Calu3 (cell line): ENCODE measurements at places on chromosomes 3 and 15. TPM values are rescaled to one million over a fixed set of nuclear protein-coding genes. Genes with fewer than 3 reads are reported as not detected.
A peak's percentile ranks its signal among the peaks of the same experiment; 100 is the strongest.

Gene RTP1
- not detected in 2 replicates for total RNA-seq

Gene ACTC1
- not detected in 2 replicates for total RNA-seq

Gene FEZF2
- not detected in 2 replicates for total RNA-seq

Gene FOXL2NB
- total RNA-seq: 0.35 and 0.51 TPM in 2 replicates

Gene CCR8
- total RNA-seq: not detected in 2 replicates

DNA sequence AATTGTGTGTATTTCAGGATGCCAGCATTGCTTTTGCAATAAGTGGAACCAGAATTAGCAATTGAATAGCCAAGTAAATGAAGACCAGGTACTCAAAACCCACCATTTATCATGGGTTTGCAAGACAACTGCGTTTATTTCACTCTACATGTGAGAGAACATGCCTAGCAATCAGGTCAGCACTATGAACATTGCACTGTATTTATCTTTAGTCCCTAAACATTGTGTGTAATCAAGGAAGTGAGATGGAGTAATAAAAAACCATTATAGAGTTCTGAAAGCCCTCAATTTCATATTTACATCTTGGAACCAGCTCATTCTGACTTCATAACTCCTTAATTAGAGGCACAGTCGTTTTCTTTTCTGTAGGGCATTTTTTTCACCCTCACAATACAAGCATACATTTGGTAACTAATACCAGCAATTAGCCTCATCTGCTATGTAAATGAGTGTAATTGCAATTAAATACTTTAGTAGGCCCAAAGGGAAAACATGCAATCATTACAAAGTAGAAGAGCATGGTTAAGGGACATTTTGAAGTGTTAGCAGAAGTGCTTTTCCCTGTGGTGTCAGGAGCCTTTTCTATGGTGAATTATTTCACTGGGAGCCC lies 153.1 kb upstream of the DPH6 start:
- no peak for DNase-seq
- no peaks in the 10 kb centered on the region for H3K4me1 ChIP-seq
- H3K27ac ChIP-seq: no peak overlapping the region
- H3K36me3 ChIP-seq: no peaks in the 10 kb centered on the region

DNA sequence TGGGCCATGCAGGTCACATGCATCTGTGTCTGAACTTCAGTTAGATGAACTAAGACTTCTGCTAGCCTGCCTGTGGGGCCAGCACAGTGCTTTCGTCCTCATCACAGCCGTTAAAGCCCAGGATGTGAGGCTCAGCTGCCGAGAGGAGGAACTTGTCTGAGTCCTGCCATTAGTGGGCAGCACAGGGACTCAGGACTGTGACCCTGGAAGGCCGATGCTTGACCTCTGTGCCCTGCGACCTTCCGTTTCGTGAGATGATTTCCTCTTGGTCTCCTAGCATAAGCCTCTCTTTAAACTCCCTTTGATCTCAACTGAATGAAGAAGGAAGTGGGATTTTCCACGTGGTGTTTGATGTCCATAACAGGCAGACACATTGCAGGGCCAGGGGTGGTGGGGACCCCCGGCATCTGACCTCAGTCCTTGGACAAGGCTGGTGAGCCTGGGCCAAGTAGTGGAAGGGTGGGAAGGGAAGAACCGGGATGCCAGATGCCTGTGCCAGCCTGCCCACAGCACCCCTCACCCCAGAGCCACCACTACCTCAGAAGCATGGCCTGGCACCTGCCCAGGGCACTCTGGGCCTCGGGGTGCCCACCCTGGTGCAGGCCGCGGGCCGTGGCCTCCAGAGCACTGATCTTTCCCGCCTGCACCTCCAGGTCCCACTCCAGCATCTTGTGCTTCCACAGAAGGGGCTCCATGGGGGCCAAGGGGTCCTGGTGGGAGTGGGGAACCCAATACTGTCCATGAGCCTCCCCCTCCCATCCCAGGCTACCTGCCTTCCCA lies 21.6 kb downstream of the PLA2G4B start:
- no peak overlapping the region for H3K27ac ChIP-seq
- H3K4me1 ChIP-seq: no peaks in the 10 kb centered on the region
- no peak overlapping the region for H3K4me3 ChIP-seq
- no peaks in the 10 kb centered on the region for H3K36me3 ChIP-seq
- DNase-seq: no peak

GRCh38 chr3:149382101-149382467 lies 4.6 kb upstream of the TM4SF1 start:
- H3K36me3 ChIP-seq: peaks cover 66% of the 10 kb centered on the region
- peak overlapping the region; percentile 18 for H3K4me3 ChIP-seq
- no peaks in the 10 kb centered on the region for H3K27me3 ChIP-seq
- peaks cover 83% of the 10 kb centered on the region for H3K4me1 ChIP-seq
- DNase-seq: no peak

DNA sequence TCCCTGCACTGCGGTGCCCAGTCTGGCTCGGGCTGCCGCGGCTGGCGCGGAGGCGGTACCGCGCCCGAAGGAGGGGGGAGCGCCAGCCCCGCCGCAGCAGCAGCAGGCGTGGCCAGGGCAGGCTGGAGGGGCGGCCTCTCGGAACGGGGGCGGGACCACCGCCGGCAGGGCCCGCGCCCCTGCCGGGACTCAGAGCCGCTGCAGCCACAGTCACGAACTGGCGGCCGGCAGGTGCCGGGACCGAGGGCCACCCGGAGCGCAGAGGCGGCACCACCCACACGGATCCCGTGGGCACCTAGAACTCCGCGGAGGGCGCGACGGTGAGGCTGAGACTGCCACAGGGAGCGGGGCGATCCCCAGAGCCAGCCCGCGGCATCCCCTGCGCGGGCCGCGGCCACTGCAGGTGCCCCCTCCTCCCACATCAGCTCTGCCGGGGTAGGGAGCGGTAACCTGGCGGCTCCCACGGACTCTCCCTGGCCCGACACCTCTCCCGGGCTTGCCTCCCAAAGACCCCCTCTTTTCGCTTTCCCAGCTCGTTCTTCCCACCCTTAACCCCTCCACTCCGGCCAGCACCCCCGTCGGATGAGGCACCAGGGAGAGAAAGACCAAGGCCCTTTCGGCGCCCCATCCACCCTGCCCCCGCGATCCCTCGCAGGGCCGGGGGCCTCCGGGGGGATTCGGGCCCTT lies at the start of gene VWA5B2:
TSS of gene VWA5B2 (plus strand) at position 192 of the 687 bp plus-strand sequence. CDS start 944 bp downstream, outside the sequence.
- peaks cover 8% of the 10 kb centered on the region for H3K4me1 ChIP-seq
- no peak within 1 kb of the TSS for H3K27ac ChIP-seq
- peak; percentile 92 for DNase-seq
- peak within 1 kb of the TSS; percentile 8 for H3K4me3 ChIP-seq
- H3K27me3 ChIP-seq: peaks cover 78% of the 10 kb centered on the region

DNA sequence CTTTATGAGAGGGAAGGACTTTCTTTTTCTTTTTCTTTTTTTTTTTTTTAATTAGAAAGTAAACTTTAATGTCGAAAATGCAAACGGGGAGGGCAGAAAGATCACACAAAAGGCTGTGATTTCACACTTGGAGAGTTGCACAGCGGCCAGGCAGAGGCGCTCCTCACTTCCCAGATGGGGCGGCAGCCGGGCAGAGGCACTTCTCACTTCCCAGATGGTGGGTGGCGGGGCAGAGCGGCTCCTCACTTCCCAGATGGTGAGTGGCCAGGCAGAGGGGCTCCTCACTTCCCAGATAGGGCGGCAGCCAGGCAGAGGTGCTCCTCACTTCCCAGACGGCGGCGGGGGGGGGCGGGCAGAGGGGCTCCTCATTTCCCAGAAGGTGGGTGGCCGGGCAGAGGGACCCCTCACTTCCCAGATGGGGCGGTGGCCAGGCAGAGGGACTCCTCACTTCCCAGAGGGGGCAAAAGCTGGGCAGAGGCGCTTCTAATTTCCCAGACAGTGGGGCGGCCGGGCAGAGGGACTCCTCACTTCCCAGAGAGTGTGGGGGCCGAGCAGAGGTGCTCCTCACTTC lies 88.6 kb downstream of the ATP2B2 start:
- no peak overlapping the region for H3K27ac ChIP-seq
- no peaks in the 10 kb centered on the region for H3K4me1 ChIP-seq
- peaks cover 4% of the 10 kb centered on the region for H3K36me3 ChIP-seq
- no peak for DNase-seq

GRCh38 chr3:141076036-141076773 lies 25.1 kb downstream of the SPSB4 start:
- H3K27ac ChIP-seq: no peak overlapping the region
- no peaks in the 10 kb centered on the region for H3K36me3 ChIP-seq
- H3K4me3 ChIP-seq: no peak overlapping the region
- no peak for DNase-seq
- H3K27me3 ChIP-seq: peaks cover 60% of the 10 kb centered on the region

GRCh38 chr3:56410576-56410975 lies 57.7 kb downstream of the ERC2 start:
- no peak overlapping the region for H3K4me3 ChIP-seq
- H3K27ac ChIP-seq: no peak overlapping the region
